ENCODE measurements at places on chromosomes 2 and 18. TPM values are rescaled to one million over a fixed set of nuclear protein-coding genes. Genes with fewer than 3 reads are reported as not detected.

OR6B2 gene
- not detected for total RNA-seq

NT5C1B gene
- not detected for total RNA-seq

- no peak for DNase-seq
These were observed 132.0 kb downstream of the ALPK2 start for GRCh38 chr18:58496937-58497336.

DNA sequence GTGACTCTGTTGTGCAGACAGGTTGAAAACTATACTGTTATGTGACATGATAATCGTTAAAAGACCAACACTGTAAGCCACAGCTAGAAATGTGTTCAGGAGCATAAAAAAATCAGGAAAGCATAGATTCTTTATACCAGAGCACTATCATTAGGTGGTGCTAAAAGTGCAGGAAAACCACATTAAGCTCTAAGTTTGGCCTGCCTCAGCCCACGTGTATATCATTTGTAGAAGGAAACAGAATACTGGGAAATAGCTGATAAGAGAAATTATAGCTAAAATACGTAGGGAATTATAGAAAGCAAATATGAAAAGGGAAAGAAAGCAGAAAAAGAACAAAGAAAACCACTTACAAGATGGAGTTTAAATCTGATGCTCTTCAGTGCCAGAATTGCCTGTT, 26.5 kb upstream of the C2orf74 start:
- no peak for DNase-seq

DNA sequence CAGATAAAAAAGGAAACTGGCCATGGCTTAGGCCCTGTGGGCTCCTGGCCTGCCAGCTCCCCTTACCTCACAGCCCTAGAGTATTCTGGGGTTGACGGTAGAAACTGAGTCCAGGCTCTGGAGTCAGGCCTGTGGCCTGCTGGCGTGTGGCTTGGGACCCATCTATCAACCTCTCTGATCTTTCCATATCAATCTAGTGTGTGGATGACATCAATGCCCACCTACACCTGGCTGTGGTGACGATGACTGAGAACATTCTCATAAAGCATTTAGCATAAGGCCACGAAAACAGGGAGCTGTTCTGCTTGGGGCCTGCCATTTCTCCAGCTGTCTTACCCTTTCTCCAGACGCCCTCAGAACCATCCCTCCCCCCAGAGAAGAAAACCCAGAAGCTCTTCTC, 17.9 kb downstream of the PCARE start:
- no peak for DNase-seq

GRCh38 chr18:75775121-75775520, 347.6 kb upstream of the SMIM21 start:
- DNase-seq: no peak

DNA sequence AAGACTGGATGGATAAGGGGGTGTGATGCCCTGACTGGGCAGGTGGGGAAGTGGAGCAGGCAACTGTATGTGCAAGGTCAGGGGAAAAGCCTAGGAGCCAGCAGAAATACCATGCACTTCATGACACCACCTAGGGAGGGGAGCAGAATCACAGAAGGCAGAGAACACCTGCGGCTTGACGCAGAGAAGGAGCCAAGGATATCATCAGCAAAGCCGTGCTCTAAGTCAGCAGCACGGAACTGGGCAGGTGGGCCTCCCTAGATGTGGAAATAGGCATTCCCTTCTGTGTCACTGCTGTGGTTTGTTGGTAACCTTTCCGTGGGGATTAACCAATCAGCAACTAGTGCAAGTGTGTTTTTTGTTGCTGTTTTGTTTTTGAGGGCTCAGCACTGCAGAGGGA, 41.3 kb downstream of the HDLBP start:
- DNase-seq: no peak

GRCh38 chr2:240935103-240935876, 29.2 kb downstream of the CROCC2 start:
- no peak for DNase-seq

DNA sequence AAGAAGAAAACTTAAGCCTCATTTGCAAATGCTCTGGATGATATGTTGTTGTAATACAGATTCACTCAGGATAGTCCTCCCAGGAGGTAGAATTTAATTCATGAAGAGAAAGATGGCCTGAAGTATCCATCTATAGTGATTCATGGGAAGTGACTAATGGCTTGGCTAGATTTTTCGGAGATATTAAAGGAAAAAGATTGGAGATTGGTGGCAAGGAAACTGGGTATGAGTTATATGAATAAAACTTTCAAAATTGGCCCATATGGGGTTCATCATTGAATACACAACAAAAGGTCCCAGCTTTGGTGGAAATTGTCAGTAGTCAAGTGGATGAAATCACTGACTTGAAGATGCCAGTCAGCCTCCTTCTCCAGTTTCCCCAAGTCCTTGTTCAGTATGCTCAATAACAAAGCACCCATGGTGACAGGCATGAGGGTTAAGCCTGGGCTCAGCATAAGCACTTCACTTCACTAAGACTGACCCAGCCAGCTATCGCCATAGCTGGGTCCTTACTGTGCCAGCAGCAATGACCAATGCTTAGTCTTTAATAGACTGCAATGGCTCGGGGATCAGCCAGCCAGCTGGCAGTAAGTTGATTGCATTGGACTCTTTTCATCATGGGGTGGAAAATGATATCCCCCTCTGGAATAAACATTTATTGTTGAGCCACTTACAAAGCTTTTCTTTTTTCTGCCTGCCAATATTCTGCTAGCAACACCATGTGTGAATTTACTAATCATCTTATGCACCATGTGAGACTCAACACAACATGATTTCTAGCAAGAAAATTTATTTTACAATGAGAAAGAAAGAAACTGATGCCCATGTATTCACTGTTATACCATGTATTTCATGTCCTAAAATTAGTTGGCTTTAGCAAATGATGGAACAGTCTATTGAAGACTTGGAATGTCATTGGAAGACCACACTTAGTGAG, 176.6 kb upstream of the TACR1 start:
- DNase-seq: no peak

Measured in vagina (tissue), 2 donors.